ENCODE measurements at places on chromosomes 6 and 20.

DNA sequence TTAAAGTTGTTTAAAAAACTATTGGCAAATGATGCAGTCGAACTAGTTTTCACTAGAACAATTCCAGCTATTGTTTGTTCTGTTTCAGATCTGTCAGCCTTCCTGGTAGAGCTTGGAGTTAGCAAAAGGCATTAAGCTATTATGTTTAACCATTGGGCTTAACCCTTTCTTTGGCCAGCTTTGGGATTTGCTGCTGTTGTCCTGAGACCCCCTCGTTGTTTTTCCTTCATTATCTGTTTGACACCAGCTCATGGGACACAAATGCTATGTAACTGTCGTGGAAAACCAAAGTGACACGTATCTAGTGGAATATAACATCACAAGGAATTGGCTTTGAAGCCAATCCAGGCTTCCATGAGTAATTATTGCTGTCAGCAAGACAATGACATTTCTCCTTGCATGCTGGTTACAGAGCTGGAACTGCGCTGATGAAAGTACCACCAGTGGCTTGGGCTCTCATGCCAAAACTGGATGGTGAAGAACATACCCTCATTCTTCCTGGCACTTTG, 96.0 kb downstream of the EYA2 start:
- no peak for DNase-seq

DNA sequence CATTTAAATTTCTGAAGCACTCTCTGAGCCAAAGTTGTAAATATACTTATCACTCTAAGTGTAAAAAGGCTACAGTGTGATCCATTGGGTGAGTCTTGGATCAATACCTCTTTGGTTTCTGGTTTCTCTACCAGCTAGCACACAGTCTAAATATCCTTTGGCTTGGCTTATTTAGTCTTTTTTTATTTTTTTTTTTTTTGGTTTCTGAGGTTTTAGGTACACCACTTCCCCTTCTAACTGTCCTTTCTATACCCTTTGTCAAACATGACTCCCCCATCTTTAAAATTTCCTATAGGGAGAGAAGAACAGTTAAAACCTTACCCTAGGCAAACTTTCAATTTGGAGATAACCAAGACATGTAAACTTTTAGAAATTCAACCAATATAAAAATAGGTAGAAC, 379.0 kb downstream of the PHF3 start:
- no peak for DNase-seq

GRCh38 chr20:956330-956951, 40.3 kb upstream of the ANGPT4 start:
- DNase-seq: peak; percentile 80

DNA sequence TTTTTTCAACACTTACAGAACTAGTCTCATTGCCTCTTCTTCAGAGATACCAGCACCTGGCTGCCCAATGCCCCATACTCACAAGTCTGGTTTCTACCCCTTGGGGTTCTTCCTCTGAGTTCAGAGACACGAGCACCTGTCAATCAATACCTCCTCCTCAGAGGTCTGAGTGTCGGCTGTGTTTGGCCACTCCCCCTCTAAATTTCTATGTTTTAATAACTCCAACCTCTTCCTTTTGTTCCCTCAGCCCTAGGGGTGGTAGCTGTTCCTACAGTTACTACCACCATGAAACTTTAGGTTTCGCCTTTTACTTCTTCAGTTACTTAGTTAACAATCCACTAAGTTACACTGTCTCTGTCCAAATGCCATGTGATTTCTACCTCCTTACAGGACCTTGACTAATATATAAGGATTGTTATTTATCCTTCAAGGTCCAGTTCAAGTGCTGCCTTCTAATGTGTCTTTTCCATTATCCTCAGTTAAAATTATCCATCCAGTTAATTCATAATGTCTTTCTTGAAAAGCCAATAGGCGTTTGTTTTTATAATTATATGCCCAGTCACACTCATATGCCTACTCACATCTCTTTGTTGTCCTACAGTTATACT, 14.6 kb upstream of the PHF20 start:
- DNase-seq: no peak

DNA sequence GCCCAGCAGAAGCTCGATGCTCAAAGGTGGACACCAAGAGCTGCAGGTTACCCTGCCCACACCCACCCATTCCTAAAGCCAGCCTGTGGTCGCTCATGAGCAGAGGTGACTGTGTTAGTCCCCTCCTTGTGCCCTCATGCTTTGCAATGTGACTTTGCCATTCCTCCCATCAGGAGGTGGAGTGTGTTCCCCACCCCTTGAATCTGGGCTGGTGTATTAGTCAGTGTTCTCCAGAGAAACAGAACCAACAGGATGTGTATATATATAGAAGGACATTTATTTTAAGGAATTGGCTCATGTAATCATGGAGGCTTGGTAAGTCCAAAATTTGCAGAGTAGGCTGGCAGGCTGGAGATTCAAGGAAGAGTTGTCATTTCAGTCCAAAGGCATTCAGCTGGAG, 54.4 kb upstream of the RNF24 start:
- no peak for DNase-seq
